AG20443 (cell line): ENCODE measurements at places on chromosomes 4 and X.

GRCh38 chrX:12814420-12814819 is 23.2 kb downstream of the PRPS2 start:
- peak; percentile 43 for DNase-seq

DNA sequence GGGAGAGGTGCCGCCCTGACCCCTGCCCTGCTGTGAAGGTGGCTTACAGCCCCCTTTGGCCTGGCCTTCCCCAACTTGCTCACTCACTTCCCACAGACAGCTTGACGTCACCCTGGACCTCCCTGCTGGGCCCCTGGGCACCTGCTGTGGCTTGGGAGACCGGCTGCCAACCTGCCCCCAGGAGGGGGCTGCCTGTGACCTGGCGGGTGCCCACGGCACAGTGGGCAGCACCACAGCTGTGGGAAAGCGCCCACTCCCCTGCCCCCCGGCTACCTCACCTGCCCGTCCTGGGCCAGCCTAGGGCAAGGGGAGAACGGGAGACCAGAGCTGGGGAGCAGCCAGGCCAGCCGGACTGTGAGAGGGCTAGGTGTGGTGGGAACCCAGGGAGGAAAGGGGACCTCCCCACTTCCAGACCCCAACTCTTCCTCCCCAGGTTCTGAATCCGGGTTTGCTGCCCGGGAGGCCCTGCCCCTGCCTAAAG is 2.4 kb upstream of the ZFP92 start:
- DNase-seq = no peak

- DNase-seq = no peak
Measured at GRCh38 chr4:6263526-6264224, 6.0 kb upstream of the WFS1 start.

DNA sequence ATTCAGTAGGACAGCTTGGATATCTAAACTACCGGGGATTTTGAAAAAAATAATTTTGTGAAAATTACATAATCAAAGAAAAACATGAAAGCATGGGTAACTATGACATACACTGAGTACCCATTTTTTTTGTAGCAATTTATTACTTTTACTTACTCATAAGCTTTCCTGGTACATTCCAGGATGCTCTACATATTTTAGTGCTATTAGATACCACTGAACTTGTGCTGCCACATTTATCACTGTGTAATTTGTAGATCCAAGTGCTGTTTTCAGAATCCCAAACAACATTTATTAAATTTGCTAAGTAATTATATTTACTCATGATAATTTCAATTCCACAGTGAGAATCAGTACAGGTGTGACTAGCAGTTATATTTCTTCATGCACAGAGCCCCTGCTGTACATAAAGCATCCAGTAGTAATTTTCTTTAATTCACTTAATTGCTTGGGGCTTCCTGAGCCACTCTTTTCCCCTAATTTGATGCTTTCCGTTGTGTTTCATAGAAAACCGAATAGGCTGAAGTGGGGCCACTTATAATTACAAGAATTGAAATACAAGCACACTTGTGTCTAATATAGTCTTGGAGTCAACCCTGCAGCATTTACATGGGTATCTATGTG is 2254.4 kb downstream of the ARAP2 start:
- no peak for DNase-seq
